ENCODE measurements at places on chromosomes 7 and 10.

DNA sequence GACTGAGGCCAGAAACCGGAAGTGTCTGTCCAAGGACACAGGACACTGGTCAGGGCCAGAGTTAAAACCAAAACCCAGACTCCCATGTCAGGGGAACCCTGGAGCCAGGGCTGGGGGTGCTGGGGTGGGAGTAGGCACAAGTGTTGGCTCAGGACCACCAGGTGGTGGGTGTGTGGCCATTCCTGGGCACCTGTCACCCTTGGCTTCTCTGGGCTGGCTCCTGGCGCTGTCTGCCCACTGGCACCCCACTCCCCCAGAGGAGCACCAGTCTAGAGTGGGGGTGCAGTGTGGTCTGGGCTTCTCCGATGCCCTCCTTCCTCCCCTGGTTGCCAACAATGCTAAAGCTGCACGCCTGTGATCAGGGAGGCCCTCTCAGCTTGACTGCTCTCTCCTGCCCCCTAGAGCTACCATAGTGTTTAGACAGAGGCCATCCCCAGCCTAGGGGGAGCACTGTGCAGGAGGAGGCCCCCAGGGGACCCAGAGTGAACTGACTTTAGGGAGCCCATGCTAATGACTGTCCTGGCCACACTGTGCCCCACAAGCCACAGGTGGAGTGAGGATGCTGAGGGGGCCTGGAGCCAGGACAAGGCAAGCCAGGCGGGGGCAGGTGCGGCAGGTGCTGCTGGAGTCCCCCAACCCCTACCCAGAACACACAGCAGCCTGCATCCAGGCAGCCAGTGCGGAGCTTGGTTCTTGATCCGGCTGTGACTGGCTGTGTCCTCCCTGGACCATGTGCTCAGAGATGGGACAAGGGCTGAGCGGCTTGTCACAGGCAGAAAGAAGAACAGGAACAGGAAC, 11.0 kb downstream of the RASGEF1A start:
- DNase-seq = peak; percentile 38

DNA sequence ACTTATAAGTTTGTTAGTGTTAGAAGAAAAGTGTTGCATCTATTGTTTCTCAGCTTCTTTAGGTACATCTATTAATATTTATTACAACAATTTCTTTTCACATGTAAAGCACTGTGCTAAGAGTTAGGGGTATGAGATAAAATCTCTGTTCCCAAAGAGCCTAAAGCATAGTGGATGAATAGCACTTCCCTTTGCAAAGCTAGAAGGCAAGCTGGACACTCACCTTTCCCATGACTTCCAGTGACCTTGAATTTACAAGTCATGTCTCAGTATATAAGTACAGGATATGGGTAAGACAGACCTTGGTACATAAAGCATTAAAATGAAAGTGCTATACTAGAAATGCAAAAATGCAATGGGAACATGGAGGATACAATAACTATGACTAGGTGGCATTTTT, 8.7 kb downstream of the CNNM1 start:
- DNase-seq = no peak

DNA sequence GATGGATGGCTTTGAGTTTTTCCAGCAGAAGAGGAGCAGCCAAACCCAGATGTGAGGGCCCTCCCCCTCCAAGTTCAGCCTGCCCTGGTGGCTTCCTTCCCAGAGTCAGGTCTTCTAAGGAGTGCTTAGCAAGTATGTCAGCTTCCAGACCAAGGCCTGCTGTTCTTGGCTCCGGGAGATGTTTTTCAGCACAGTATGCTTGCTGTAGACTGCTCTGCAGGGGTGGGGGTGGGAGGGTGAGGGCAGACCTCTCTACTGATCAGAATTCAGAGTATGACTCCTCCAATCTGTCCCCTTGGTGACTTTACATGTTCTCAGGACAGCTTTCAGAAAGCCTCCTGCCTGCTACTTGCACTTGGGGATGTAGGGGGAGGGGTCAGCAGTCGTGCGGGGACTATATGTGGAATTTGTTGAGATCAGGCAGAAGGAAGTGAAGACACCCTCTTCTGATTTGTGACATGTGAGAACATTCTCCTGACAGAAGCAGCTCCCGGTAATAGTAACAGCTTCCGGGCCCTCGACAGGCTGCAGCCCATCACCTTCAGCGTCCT, 516.4 kb upstream of the ZMIZ1 start:
- DNase-seq = no peak

DNA sequence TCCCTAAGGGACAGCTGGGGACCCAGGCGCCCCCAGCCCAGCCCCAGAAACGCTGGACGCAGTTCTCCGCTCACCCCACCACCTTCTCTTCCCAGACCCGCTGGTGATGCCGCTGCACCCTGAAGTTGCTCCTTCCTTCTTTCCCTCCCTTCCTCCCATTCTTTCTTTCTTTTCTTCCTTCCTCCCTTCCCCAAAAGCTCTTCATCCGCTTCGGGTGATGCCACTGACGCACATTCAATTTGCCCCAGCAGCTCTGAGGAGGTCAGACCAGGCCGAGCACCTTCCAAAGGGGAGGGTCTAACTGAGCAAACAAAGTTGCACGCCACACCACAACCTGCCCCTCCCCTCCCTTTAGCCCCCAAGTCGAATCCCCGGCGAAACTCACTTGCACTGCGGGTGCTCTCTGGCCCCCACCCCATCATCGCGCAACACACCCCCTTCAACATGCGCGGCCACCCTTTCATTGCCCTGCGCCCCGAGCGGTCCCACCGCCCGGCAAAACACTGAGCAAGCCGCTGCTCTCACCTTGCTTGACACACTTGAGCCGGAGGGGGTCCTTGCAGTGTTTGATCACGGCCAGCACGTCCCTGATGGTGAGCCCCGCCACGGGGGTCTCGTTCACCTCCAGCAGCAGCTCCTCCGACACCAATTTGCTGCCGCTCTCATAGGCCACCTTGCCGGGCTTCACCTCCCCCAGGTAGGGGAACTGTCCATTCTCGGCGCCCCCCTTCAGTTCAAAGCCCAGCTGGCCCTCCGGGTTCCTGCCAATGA, 787 bp downstream of the MAGI2 start:
- no peak for DNase-seq

- no peak for DNase-seq
Observed at GRCh38 chr7:116547347-116547746, 22.5 kb downstream of the CAV1 start.

DNA sequence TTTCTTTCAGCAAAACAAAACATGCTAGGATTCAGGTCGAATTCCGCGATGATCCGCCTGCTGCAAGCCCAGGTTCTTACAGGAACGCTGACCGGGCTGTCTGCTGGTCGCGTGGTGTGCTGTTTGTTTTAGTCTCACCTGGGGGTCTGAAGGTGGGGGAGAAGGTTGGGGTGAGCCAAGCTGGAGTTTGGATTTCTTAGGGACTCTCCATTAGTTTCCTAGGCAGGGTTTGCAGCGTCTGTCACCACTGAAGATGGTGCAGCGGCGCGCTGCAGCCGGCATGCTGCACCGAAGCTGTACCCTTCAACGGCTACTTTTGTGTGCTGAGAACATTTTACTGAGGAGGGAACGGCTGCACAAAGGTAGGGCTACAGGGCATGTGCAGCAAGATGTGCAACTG, 48.7 kb downstream of the GCC1 start:
- no peak for DNase-seq

GRCh38 chr7:99242682-99243081, 30.0 kb upstream of the MYH16 start:
- no peak for DNase-seq

DNA sequence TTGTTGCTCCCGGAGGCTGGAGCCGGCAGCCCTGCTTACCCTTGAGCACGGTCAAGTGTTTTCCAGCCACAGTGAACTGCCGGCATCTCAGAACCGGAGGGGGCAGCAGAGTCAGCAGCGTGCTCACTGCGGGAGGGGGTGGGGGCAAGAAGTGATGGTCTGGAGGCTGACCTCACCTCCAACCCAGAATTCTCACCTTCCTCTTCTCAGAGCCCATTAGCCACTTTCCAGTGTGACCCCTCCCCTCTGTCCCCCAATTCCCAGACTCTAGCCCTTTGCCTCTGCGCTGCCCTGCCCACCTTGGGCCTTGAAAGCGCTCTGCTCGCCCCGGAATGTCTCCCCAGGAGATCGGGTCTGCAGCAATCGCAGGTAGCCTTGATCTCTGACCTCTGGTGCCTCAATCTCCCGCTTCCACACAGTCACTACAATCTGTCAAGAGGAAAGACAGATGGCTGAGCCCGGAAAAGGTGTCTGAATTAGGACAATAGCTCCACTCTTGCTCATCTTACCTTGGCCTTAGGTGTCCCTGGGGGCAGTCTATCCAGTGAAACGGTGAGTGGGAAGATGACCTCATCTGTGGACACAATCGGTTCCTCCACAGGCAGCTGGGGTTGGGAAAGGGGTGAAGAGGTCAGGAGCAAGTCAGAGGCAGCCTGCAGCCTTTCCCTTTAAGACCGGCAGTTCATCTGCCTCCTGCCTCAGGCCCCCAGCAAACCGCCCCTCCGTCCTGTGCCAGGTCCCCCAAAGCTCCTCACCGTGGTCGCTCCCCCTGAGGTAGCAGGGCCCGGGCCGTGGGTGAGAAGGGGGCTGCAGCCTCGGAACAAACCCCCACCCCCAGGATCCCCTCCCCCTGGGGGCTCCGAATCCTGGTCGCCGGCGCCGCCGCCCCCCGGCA, 942 bp downstream of the TRAPPC14 start:
- no peak for DNase-seq

- DNase-seq = no peak
Observed at GRCh38 chr10:110110338-110110737, 97.1 kb upstream of the MXI1 start.

GRCh38 chr10:84365335-84365881, 37.0 kb downstream of the CCSER2 start:
- DNase-seq = no peak

Data from T-cell (primary cell).